NCI-H446 (cell line): ENCODE measurements at places on chromosomes 7 and 10.

GRCh38 chr7:330511-331230, 40.7 kb downstream of the FOXL3 start:
- no peak for DNase-seq

DNA sequence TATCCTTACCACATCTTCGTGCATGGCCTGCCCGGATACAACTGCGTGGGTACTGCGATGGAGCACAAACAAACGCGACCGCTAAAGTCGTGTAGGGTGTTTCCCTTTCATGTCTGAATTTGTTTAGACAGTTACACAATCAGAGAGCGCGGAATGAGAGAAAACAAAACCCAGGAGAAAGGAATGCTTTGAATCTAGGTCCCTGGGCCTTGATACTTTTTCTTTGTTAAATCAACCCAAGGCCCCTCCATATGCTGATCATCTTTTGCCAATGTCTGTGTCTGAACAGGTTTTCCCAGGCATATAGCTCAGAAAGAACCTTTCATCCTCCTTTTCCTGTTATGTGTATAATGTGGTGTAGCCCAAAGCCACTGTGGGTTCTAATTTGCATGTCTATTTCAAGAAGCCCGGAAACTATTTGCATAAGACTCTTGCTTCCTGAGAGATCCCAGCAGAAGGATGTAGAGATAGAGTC, 145.8 kb downstream of the FRMD4A start:
- peak; percentile 55 for DNase-seq

- no peak for DNase-seq
Measured at GRCh38 chr10:114933588-114933987, 4.4 kb upstream of the TRUB1 start.

DNA sequence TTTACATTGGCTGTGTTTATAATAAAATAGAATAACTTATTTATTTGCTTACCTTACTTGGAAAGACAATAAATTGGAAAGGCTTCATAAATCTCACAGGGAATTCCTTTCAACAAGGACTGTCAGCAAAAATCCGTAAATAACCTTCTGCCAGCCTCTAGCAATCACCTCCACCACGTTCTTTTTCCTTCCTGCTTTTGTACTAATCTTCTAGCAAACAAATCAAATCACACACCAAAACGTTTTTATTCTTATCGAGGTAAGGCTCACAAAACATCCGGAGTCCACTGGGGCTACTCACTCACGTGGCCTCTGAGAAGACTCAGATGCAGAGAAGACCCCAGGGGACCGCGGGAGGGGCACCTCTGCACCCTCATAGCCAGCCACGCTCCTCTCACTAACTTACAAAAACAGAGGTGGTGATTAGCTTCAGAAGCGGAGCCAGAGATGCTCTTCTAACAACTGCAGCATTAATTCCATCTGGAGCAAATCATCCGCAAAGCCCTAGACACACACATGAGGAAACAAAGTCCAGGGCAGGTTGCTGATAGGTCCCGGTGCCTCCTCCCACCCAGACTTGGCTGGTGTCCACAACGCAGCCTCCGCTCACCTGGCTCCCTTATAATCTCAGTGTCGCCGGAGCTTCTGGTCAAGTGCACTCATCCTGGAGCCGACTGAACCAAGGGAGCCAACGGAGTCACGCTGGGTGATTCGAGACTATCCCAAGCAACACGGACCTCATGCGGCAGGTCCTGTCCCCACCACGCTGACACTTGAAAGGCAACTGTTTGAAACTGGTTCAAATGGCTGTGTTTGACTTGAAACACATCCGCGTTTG, 22.5 kb downstream of the CTBP2 start:
- DNase-seq, result no peak

- DNase-seq, result no peak
Measured at GRCh38 chr7:51292596-51292995, 24.0 kb downstream of the COBL start.

- no peak for DNase-seq
Measured at GRCh38 chr10:30705625-30706149, 76.1 kb upstream of the LYZL2 start.

- no peak for DNase-seq
Measured at GRCh38 chr7:130365088-130365487, 15.2 kb upstream of the CPA1 start.

- DNase-seq, result peak; percentile 7
Measured at GRCh38 chr10:103576862-103577261, 83.4 kb downstream of the NEURL1 start.

DNA sequence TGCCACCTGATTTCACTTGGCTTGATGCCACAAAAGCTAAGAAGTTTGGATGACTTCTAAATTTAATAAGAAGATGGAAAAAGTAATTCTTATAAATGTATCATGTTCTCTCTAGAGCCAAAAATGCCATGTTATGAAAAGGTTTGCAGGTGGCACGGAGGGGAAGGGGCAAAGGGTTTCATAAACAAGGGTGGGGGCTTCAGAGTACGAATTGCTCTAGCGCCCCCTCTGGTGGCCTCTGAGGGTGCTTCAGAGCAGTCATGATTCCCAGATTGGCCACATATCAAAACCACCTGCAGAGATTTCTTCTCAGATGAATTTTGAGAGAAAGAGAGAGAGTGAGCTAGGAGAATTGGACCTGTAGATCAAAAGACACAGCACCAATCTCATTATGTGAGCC, 208.6 kb upstream of the YAE1 start:
- DNase-seq, result no peak

DNA sequence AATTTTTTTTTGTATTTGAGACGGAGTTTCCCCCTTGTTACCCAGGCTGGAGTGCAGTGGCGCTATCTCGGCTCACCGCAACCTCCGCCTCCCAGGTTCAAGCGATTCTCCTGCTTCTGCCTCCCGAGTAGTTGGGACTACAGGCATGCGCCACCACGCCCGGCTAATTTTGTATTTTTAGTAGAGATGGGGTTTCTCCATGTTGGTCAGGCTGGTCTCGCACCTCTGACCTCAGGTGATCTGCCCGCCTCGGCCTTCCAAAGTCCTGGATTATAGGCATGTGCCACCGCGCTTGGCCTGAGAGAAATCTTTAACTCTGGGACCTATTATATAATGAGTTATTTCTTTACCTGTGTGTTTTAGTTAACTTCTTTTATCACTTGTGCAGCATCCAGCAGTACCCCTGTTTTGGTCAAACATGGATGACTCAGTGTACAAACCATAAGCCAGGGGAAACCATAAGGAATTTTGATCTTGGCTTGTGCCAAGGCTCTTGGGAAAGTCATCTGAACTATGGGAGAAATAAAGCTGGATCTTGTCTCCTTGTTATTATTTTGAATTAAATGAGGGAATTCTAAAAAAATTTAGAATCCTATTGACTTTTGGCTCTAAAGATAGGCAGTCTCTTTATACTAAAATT, 23.6 kb upstream of the ZRANB1 start:
- DNase-seq, result no peak

GRCh38 chr7:31256506-31256905, 84.0 kb downstream of the NEUROD6 start:
- no peak for DNase-seq

DNA sequence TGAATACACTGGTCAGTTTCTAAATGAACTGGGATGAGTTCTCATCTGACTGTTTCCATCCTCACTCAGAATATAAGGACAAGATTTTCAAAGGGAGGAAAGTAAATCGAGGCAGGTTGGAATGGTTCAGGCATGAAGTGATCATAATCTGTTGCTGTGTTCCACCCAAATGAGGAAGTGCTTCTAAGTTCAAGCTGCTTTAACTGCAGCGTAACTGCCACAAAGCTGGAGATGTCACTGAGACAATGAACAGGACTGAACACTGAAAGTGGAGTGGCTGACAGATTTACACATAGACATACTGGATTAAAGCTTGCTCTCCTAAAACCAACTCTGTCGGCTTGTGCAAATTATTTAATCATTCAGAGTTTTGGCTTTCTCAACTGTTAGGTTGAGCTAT, 66.6 kb downstream of the GPR37 start:
- DNase-seq, result no peak

DNA sequence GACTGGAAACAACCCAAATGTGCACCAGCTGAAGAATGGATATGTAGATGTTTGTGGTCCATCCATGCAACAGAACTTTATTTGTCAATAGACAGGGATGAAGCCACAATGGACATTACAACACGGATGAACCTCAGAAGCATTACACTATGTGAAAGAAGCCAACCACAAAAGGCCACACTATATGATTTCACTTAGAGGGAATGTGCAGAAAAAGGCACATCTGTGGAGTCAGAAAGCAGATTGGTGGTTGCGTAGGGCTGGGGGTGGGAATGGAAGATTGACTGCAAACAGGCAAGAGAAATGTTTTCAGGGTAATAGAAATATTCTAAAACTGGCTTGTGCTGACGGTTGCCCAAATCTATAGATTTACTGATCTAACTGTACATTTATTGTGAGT, 34.3 kb upstream of the WASHC2A start:
- DNase-seq, result no peak

GRCh38 chr10:33236916-33237315, 97.6 kb downstream of the NRP1 start:
- DNase-seq, result no peak

DNA sequence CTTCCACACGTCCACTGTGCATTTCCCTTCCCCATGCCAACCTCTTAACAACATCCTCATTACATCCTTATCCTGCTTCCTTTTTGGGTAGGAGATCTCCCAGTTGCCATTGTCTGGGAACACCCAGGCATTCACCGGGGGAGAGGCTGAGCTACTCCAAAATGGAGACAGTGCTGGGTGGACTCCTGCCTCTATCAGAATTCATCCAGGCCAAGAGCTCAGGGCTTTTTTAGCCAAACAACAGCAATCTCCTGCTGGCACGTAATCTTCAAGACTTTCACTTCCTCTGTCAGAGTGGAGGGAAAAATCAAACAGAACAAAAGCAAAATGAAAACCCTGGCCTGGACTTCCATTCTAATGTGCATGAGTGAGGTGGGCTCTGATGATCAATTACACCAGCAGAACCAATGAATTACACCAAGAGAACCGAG, 245.0 kb downstream of the PRPF18 start:
- no peak for DNase-seq

DNA sequence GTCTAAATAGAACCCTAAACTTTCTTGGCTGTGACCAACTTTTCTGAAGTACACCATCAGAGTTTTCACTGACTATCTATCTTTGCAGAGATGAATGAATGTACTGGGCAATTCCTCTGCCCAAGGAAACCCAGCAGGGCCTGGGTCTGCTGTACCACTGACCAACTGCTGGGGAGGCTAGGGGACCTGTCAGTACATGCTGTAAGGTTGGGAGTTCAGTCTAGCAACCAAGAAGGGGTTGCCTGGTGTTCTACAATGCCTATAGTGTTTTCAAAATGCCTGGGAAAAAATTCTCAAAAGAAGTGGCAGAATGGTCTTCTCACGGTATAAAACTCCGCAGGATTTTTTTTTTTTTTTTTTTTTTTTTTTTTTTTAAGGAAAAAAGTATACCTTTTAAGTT, 106.3 kb downstream of the NT5C2 start:
- no peak for DNase-seq

DNA sequence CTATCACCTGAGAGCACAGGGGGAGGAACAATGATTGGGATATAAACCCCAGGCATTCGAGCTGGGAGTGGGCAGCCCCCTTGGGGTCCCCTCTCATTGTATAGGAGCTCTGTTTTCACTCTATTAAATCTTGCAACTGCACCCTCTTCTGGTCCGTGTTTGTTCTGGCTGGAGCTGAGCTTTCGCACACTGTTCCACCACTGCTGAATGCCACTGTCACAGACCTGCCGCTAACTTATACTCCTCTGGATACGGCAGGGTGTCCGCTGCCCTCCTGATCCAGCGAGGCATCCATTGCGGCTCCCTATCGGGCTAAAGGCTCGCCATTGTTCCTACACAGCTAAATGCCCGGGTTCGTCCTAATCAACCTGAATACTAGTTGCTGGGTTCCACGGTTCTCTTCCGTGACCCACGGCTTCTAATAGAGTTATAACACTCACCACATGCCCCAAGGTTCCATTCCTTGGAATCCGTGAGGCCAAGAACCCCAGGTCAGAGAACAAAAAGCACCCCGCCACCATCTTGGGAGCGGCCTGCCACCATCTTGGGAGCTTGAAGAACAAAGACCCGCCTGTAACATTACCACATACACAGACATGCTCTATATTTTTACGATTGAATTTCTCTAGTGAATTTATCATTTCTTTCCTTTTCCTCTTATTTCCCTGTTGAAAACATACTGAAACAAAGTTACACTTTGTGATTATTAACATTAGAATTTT, 9.0 kb downstream of the ZWINT start:
- no peak for DNase-seq

- DNase-seq, result no peak
Measured at GRCh38 chr10:48285710-48286109, 11.2 kb upstream of the FRMPD2 start.

DNA sequence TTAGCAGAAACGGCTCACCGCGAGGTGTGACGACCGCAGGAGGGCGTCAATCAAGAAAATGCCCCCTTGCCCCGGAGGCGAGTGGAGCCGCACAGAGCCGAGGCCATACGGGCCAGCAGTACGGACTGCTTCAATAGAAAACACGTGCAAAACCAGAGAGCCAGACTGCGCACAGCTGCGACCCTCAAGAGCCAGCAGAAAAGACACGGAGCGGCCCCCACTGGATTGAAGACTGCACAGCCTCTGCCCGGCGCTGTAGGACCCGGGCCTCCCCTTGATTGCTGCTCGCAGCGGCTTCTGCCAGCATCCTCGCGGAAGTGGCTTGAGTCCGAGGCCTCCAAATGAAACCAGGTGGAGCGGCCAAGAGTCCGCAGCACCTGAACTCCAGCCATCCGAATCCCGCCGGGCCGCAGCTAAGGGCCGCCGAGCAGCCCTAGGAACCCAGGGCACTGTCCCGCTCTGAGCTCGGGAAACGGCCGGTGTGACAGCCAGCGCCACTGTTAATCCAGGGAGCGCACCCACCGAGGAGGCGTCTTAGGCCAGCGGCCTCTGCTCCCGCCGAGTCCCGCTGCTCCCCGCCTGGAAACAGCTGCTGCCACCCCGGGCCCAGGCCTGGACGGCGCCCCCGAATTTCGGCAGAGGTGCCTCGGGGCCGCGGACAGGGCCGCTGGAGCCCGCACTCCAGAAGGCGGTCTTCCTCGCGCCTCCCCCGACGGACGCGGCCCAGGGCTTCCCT, 660 bp upstream of the HHEX start:
- DNase-seq, result no peak

- DNase-seq, result no peak
Measured at GRCh38 chr10:114388275-114388674, 16.0 kb downstream of the AFAP1L2 start.

GRCh38 chr10:117590101-117590875, 47.7 kb downstream of the EMX2 start:
- DNase-seq, result no peak

GRCh38 chr10:31037749-31038148, 6.1 kb upstream of the ZNF438 start:
- no peak for DNase-seq

GRCh38 chr7:18901982-18902421, 215.4 kb downstream of the TWIST1 start:
- no peak for DNase-seq

GRCh38 chr10:125742465-125742864, 23.0 kb downstream of the EDRF1 start:
- DNase-seq, result no peak

GRCh38 chr7:22660293-22660692, 66.7 kb upstream of the IL6 start:
- DNase-seq, result no peak

- DNase-seq, result no peak
Measured at GRCh38 chr10:121692626-121693025, 94.4 kb upstream of the FGFR2 start.
